ENCODE measurements at places on chromosomes 16 and 17.

DNA sequence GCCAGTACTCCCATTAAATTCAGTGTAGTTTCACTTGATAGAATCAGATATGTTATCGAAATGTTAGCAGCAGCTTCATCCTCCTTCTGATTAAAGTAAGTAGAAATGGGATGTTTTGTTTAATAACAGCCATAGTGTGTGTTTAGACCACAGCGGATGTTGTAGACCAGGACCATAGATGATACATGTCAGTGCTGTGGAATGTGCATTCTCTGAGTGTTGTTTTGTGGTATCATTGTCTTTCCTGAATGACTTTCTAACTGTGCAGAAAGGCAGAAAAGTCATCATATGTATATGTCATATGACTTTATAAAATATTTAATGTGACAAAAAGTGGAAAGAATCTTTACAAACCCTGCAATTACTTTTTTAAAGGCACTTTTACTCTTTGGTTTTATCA lies 55.6 kb downstream of the CYLD start:
- DNase-seq: peak; percentile 18

GRCh38 chr16:90018652-90019542 lies at the start of gene DBNDD1:
Gene DBNDD1 (minus strand): TSS chr16:90019456. CDS start chr16:90019341, 115 bp downstream.
- DNase-seq: no peak

GRCh38 chr16:69724414-69724873 lies 1.9 kb downstream of the NQO1 start:
- DNase-seq: no peak

DNA sequence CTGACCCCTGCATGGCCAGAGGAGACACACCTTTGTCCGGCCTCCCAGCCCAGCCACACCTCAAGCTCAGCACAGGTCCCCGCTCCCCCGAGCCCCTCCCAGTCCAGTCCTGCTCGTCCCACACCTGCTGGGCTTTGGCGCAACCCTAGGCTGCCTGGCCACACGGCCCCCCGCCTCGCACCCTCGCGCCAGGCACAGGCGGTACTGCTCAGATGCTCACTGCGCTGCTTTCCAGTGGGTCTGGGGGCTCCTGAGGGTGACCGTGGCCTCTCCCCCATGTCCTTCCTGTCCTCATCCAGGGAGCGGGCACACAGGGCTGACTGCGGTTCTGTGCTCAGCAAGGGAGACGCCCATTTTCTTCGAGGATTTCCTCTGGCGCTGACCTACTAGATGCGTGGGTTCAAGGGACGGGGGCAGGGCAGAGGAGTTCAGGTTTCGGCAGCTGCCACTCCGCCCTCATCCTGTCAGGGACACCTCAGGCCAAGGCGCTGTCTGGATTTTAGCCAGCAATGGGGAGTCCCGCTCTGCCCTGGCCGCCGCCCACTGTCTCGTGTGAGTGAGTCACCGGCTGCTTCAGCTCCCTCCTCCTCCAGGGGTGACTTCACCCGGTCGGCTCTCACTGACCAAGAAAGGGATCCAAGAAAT lies 118.0 kb upstream of the ZNF469 start:
- peak; percentile 85 for DNase-seq

DNA sequence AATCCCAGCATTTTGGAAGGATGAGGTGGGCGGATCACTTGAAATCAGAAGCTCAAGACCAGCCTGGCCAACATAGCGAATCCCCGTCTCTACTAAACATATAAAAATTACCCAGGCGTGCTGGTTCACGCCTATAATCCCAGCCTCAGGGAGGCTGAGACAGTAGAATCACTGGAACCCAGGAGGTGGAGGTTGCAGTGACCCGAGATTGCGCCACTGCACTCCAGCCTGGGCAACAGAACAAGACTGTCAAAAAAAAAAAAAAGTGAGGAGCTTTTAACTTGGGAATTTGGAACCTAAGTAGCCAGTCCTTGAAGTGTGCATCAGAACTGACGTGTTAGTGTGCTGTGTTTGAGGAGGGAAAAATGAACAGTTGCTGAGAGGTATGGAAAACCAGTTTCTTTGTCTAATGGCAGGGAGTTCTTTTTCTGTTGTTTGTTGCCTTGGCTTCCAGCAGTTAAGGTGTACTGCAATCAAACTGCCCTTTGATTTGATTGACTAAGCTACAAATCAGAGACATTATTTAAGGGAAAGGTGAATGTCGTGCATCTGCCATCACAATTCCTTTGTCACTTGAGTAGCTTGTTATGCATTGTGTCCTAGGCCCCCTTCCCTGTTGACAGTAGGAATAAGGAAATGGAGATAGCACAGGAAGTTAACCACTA lies 8.6 kb upstream of the DUSP14 start:
- DNase-seq: peak; percentile 20

GRCh38 chr16:84413244-84414004 lies 45.1 kb downstream of the ATP2C2 start:
- DNase-seq: no peak

DNA sequence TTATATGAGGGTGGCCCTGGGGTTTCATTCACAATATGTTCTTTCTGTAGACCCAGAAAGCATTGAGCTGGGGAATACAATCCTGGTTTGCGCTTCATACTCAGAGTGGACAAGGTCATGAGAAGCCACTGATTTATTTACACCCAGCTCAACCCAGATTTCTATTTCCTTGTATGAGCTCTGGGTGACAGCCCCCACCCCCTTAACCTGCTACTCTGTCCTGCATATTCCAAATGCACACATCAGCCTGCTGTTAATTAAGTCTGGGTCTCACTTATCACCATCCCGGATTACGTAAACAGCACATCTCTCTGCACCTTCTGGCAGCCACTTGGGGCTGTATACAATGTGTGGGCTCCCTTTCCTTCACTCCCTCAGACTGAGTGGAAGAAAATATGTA lies 102.4 kb downstream of the DNAH9 start:
- no peak for DNase-seq

GRCh38 chr16:11992586-11993524 lies 16.3 kb downstream of the SNX29 start:
- no peak for DNase-seq

DNA sequence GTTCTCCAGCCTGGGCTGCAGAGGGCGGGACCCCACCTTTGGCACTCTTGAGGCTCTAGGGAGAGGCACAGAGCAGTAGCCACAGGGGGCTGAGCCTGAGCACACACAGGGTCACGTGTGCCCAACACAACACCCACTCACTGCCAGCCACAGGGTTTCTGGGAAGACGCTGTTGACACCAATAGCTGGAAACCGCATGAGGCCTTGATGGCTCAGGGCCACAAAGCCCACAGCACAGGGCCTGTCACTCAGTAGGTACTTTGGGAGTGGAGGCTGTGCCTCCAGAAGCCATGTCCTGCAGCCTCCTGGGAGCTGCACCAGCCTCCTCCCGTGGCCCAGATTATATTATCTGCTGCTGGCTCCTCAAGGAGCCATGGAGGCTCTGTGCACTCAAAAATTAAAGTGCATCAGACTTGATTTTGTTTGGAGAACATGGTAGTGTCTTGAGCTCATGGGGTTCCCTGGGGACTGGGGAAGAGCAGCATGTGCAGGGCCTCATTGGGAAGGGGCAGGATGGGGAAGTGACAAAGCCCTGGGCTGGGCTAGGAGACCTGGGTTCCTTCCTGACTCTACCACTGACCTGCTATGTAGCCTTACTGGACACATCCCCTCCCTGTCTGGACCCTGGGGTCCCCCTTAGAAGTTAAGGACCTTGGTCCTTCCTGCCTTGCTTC lies 12.5 kb upstream of the SREBF1 start:
- peak; percentile 79 for DNase-seq

DNA sequence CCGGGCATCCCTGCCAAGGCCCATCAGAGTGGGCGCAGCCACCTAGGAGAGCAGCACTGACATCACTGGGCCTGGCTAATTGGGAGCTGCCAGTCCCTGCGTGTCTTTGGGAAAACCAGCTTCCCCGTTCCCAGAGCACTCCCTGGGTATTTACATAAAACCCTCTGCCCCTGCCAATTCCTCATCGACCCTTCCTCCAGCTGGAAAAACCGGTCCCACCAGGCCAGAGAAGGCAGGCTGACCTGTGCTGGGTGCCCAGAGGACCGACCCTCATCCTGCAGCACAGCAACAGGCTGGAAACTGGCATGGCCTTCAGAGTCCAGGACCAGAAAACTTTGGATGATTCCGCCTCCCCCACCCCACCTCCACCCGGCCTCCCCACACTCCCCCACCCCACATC lies 8.2 kb upstream of the FOXN1 start:
- DNase-seq: no peak

DNA sequence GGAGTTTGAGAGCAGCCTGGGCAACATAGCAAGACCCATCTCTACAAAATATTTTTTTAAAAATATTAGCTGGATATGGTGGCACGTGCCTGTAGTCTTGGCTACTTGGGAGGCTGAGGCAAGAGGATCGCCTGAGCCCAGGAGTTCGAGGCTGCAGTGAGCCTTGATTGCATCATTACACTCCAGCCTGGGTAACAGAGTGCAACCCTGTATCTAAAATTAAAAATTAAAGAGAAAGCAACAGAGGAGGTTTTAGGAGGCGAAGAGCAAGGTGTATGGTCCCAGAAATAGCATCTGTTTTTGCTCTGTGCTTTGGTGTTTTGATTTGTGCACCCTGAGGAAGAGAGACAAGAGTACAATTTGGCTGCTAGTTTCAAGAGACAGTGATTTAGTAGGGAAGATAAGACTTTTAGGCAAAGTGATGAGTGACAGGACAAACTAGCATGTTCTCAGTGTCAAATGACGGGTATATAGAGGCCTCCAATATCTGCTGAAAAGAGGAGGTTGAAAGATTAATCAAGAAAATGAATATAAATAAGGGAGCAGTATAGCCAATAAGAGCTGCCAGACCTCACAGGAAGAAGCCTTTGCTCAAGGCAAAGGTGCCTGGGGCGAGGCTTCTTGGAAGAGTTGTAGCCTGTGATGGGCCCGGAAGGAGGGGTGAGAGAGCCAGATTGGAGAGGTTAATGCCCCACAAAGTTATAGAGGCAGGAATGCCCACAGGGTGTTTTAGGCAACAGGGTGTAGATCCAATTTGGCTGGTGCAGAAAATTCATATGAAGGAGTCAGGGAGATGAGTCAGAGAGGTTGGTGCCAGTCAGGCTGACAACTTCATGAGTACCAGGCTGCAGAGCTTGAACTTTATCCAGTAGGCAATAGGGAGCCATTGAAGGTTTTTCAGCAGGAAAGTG lies 11.4 kb downstream of the HLF start:
- no peak for DNase-seq

DNA sequence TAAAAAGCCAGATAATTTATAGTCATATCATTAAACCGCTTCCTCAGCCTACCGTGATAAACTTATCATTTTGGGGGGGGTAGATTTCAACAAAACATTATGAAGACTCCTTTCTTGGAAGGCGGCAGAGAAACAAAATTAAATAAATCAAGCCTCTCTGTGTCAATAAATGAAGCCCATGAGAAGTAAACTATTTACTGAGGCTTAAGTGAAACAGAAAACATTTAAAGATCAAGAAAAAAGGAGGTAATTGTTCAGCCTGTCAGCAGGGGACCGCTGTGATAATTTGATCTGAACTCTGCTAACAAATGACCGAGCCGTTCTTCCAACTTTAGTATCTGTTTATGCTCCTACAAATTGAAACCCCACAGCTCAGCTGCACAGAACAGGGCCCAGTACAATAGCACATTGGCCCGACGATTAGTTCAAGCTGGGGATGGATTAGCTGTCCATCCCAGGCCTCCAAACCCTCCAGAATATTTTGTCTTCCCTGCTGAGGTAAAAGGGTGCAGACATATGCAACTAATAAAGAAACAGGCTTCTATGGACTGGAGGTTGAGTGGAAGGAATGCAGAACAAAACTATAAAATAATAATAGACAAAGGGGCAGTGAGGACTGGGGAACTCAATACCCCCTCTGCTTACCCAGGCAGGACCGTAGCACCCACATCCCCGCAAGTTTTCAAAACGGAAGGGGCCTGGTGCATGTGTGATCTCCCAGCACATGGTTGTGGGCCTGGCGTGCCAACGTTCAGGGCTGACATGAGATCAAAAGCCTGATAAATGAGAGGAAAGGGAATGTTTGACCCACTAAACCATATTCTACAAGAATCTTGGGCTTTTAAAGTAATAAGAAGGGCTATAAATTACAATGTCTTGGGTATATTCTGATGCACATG lies 298.1 kb upstream of the IRX5 start:
- DNase-seq: no peak

- DNase-seq: no peak
Measured at GRCh38 chr17:79415365-79415764, 195.5 kb downstream of the RBFOX3 start.

GRCh38 chr17:74571621-74572270 lies 4.4 kb upstream of the CD300H start:
- no peak for DNase-seq

GRCh38 chr17:62919388-62919787 lies 46.6 kb upstream of the TANC2 start:
- DNase-seq: peak; percentile 11

GRCh38 chr17:35817196-35817595 lies 7.9 kb downstream of the TAF15 start:
- DNase-seq: no peak

DNA sequence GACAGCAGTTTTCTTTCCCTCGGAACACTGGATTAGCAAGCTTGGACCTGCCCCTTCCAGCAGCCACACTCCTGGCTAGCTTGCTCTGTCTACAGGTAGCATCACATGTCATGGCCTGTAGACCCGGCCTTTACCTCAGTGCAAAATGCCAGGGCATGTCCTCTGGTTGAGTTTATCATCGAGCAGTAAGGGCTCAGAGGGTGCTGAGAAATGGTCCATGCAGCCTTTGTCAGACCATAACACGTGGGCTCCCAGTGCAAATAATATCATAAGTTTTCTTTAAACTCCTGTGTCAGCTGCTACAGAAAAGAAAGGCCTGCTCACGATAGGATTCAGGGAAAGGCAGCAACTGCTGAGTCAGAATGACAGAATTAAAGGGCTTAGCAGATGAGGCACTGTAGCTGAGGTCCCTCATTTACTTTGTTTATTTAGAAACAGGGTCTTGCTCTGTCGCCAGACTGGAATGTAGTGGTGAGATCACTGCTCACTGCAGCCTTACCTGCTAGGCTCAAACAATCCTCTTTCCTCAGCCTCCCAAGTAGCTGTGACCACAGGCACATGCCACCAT lies 8.0 kb upstream of the GNA13 start:
- DNase-seq: peak; percentile 54

- no peak for DNase-seq
Measured at GRCh38 chr17:31235110-31235509, 61.9 kb downstream of the OMG start.

GRCh38 chr16:30186782-30187555 lies 3.6 kb downstream of the CORO1A start:
- DNase-seq: peak; percentile 39

GRCh38 chr17:3894911-3895343 lies 2.1 kb upstream of the CAMKK1 start:
- peak; percentile 31 for DNase-seq

- DNase-seq: no peak
Measured at GRCh38 chr17:43574348-43574747, 28.2 kb upstream of the ETV4 start.

- no peak for DNase-seq
Measured at GRCh38 chr16:67417333-67418061, 1.2 kb upstream of the ZDHHC1 start.

DNA sequence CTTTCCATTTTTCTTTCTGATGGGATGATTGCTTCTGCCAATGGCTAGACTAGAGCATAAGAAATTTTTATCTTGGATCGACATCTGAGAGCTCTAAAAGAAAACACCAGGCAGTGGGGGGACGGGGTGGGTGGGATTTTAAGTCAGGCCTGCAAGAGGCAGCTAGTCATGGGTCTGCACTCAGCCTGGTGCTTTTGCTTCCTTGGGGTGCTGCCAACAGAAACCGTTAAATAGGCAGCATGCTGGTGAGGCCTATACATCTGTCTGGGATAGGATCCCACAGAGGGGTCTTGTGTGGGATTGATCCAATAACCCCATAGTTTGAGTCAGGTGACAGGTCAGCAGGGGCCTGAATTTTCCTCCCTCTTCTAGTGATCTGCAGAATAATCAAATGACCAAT lies 26.9 kb downstream of the ZNRF1 start:
- no peak for DNase-seq

- no peak for DNase-seq
Measured at GRCh38 chr16:3060339-3061127, 4.9 kb upstream of the IL32 start.
